ENCODE measurements at places on chromosomes 5 and 9. TPM values are rescaled to one million over a fixed set of nuclear protein-coding genes. Genes with fewer than 3 reads are reported as not detected.
A peak's percentile ranks its signal among the peaks of the same experiment; 100 is the strongest.

GRCh38 chr5:62974623-62975022 lies 396.0 kb downstream of the LRRC70 start:
- no peak for DNase-seq

IL4 gene
- not detected for total RNA-seq

- peak; percentile 33 for DNase-seq
These were observed 84.5 kb downstream of the ACER2 start for GRCh38 chr9:19493174-19493811.

GDNF gene
- total RNA-seq, result not detected

SLIT3 gene
- 0.10 TPM for total RNA-seq

SURF6 gene
- 30.1 TPM for total RNA-seq

RGS7BP gene
- total RNA-seq, result not detected

DNA sequence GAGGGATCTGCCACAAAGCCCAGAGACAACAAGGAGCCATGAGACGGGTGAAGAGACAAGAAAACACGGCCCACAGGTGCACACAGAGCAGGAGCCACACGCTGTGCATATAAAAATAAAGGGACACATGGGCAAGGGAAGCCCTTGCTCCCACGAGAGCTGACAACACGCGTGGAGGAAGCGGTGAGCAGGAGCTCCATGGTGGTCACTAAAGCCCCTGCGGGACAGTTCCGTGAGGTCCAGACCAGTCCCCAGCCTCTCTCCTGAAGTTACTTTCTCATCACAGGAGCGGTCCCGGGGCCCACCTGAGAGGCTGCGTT lies 90.7 kb downstream of the CAMSAP1 start:
- no peak for DNase-seq

SLC27A6 gene
- total RNA-seq, result 7.9 TPM

DNA sequence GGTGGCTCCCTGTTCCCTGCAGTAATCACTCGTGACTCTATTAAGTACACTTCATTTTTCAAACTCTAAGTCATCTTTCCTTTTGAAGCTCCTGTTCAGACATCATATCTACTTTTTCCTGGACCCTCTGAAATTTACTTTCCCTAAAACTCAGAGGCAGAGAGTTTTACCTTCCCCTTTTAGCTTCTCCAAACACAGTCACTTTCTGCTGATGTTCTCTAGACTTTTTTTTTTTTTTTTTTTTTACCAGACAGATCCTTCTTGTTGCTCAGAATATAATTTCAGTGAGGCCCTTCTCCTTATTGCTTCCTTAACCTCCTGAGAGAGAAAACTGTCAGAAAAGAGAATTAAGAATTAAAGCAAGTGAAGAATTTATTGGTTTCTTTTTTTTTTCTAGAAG lies 86.6 kb upstream of the LRRTM2 start:
- DNase-seq, result no peak

DNA sequence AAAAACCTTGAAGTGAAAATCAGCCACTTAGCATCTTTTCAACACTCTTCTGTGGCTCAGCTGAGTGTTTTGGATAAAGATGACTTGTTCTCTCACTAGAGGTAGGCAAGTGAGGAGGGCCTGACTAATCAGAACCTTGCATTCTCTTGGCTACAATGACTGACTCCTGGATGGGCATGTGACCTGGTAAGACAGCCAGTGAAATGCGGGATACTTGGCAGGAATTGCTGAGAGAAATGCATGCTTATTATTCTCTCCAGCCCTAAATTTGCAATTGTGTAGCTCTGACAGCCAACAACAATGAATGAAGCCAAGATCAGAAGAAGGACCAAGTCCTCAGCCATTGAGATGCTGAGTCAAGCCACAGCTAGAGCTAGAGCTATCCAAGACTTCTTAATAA lies 490.5 kb upstream of the ZNF608 start:
- no peak for DNase-seq

LEAP2 gene
- 1.2 TPM for total RNA-seq

RANBP3L gene
- total RNA-seq, result not detected

GRCh38 chr9:115212832-115213231 lies 94.9 kb upstream of the TNC start:
- DNase-seq, result no peak

DNA sequence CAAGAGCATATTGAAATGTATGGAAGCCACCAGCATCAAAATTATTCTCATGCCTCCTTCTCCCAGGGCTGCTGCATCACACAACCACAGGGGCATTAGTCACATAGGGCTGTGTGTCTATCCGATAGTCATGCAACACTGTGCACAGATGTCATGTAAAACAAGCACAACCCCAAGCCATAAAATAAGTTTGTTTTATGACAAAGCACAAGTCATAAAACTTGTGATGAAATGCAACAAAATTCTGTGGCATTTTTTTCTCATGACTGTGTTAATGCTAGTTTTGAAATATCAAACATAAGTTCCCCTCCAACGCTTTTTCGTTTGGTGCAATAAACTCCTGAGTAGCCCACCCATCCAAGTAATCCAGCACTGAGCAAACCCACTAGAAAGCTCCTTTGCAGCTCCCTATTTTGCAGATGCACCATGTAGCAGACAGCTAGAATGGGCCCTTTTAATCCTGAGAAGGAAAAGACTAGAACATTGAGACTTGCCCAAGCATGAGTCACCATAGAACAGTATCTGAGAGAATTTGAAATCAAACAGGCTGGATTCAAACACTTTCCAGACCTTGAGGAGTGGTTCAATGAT lies 93.3 kb upstream of the ZNF366 start:
- DNase-seq, result peak; percentile 10

UBTD2 gene
- total RNA-seq, result 15.9 TPM

DNA sequence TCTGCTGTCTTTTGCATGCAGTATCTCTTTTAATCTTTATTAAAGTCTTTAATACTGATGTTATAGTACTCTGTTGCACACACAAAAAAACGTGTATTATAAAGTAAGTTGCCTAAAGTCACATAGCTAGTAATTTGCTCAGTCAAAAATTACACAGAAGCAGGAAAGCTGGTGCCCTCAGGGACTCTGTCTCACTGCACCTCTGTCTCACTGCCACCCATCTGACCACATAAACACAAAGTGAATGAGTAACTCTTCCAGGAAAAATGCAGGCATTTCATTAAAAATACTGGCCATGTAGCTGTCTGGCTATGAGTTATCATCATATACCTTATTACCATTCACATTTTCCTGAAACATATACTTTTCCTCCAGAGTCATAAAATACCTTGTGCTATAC lies 591.7 kb downstream of the CSNK1G3 start:
- DNase-seq, result no peak

DNA sequence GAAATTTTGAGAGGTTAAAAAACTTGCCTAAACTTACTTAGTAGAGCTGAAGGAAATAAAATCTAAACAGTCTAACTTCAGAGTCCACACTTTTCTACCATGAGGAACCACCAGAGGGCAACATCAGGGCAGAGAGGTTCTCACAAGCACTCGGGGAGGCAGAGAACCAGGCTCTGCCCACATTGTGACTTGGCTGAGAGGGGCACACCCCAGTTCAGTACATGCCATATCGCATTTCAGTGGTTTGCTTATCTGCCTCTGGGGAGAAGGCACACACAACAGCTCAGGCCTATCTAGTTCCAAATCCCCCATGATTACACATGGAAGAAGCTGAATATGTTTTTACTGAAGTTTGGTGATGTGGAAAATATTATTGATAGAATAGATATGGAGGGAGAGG lies 49.2 kb downstream of the EQTN start:
- DNase-seq, result peak; percentile 43

FOXD4L3 gene
- total RNA-seq, result 0.25 TPM

DNA sequence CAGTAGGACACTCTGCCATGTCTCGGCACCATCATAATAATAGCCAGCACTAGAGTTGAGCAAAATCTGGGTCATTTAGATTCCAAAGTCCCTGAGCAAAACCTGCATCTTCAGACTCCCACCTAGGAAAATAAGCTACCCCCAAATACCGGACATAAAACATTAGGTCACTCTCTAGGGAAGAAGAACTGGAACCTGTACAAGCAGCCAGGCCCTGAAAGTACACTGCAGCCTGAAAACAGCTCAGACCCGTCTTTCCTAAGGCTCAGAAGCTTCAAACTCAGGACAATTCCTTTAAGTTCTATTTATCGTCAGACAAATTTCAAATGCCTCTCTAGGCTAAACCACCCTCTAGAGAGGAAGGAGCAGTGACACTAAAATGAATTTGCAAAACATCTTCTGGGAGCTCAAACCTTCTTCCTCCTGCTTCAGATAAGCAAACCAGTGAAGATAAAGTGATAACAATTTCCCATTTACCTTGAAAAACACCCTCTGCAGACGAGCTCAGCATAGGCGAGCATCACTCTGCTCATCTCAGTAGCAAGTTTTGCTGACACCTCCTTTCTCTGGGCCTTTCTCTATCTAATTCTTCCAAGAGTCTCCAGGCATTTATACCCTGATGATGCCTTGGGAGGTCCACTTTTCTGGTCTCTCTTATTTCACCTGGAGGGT lies 34.0 kb downstream of the ADAM19 start:
- no peak for DNase-seq

DNA sequence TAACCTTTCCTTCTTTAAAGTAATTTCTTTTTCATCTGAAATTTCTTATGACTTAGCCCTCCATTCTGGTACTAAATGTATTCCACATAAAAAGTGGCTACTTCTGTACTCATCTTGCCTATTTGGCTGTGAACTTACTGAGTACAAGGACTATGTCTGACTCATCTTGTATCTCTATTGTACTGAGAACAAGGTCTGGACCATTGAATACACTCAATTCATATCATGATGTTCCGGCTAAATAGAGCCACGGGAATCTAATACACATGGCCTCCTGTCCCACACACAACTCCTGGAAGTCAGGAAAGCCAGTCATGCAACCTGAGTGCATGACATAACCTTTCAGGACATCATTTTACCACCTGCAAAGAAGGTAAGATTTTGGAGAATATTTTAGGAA lies 203.9 kb downstream of the PLK2 start:
- DNase-seq, result no peak
